ENCODE measurements at places on chromosomes 11 and 22. TPM values are rescaled to one million over a fixed set of nuclear protein-coding genes. Genes with fewer than 3 reads are reported as not detected.
A peak's percentile ranks its signal among the peaks of the same experiment; 100 is the strongest.

DNA sequence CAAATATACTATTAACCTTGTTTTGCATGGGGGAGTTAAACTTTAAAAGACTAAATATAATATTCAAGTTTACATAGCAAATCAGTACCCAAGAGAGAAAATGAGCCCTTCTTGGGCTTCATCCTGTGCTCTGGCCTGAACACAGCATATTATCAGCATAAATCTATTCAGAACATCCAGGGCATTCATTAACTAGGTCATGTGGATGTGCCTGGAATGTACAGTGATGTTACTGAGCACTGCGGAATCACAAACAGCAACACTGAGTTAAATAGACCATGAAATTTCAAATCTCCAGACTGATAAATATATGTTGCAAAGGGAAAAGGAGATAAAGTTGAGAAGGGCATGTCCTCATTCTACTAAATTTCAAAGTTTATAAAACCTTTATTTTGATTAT, 426.4 kb downstream of the AASDHPPT start:
- no peaks in the 10 kb centered on the region for H3K4me1 ChIP-seq
- no peak overlapping the region for H3K4me3 ChIP-seq
- H3K27ac ChIP-seq: no peak overlapping the region
- H3K27me3 ChIP-seq: no peaks in the 10 kb centered on the region

DNA sequence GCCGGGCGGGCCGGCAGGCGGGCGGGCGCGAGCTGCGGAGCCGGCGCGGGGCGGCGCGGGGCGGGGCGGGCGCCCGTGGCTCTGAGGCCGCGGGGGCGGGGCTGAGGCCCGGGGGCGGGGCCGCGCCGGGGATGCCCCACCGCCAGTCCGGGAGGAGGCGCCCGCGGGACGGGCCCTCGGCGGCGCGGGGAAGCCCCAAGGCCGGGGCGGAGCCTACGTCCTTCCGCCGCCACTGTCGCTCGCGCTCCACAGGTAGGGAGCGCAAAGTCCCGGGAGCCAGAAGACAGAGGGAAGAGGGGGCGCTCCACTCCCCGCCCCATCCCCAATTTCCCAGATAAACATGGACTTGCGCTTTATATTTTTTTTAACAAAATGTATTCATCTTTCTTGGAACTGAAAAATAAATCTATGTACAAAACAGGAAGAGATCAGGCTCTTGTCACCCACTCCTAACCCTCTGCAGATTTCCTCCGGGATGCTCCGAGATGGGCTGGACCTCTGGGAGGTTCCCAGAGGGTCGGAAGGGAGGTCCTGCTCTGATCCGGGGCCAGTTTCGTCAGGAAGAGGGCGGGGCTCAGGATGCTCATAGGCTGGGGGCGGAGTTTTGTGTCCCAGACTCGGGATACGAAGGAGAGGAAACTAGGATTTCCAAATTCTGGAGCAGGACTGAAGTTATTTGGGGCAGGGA, at the start of gene MAP4K2:
MAP4K2 (minus strand) TSS at position 57 of the 688 bp plus-strand sequence. CDS start 65 bp downstream, outside the sequence.
- H3K27me3 ChIP-seq: no peaks in the 10 kb centered on the region
- no peaks in the 10 kb centered on the region for H3K4me1 ChIP-seq
- peak within 1 kb of the TSS; percentile 68 for H3K4me3 ChIP-seq
- H3K36me3 ChIP-seq: peaks cover 13% of the 10 kb centered on the region

The ABCG4 gene
- total RNA-seq: 1.4 TPM

- no peaks in the 10 kb centered on the region for H3K27me3 ChIP-seq
- H3K4me1 ChIP-seq: peaks cover 6% of the 10 kb centered on the region
- H3K36me3 ChIP-seq: no peaks in the 10 kb centered on the region
- no peak overlapping the region for H3K27ac ChIP-seq
Measured at GRCh38 chr11:33656768-33657167, 43.9 kb downstream of the C11orf91 start.

The PTGDR2 gene
- total RNA-seq: 1.3 TPM

The BATF2 gene
- 1.6 TPM for total RNA-seq

The ARHGEF12 gene
- 87.2 TPM for total RNA-seq

DNA sequence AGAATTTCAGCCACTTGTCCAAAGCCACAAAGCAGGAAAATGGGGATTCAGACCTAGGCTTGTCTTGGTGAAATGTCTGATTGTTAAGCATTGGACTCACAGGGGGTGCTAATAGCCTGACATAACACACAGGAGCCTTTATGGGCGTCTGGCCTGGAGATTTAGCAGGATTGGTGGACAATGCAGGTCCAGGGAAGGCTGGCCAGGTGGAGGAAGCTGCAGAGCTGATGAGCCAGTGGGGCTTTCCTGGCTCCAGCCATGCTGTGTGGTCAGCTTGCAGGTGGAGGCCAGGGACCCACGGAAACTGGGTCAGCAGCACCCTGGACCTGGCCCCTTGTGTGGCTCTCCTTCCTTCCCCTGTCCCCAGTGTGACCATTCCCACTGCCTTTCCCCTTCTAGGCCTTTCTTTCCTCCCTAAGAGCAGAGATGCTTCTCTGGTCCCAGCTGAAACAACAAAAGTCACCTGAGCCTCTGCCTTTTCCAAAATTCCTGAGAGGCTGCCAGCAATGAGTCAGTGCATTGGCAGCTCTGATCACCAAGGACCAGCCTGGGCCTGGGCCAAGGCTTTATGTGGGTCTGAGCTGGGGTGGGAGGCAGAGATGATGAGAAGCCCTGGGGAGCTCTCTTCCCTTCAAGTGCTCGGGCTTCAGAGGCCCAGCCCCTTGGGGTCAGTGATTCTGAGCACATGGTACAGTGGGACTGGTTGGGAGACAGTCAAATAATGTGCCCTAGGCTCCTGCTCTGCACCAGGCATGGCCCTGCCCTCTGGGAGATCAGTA, 85.2 kb downstream of the CCDC81 start:
- no peaks in the 10 kb centered on the region for H3K36me3 ChIP-seq
- DNase-seq: no peak
- H3K27ac ChIP-seq: peak overlapping the region; percentile 69
- H3K4me3 ChIP-seq: no peak overlapping the region
- peaks cover 37% of the 10 kb centered on the region for H3K4me1 ChIP-seq
- no peaks in the 10 kb centered on the region for H3K27me3 ChIP-seq

GRCh38 chr11:18802381-18803257, 11.0 kb upstream of the PTPN5 start:
- H3K27me3 ChIP-seq: no peaks in the 10 kb centered on the region
- no peak for DNase-seq
- H3K4me3 ChIP-seq: no peak overlapping the region
- H3K36me3 ChIP-seq: no peaks in the 10 kb centered on the region
- no peaks in the 10 kb centered on the region for H3K4me1 ChIP-seq
- H3K27ac ChIP-seq: no peak overlapping the region

GRCh38 chr11:131674051-131674755, 303.8 kb downstream of the NTM start:
- no peak overlapping the region for H3K4me3 ChIP-seq
- H3K36me3 ChIP-seq: no peaks in the 10 kb centered on the region
- H3K27me3 ChIP-seq: no peaks in the 10 kb centered on the region

- H3K36me3 ChIP-seq: peaks cover 41% of the 10 kb centered on the region
- no peak overlapping the region for H3K4me3 ChIP-seq
- peak overlapping the region; percentile 87 for H3K27ac ChIP-seq
- no peaks in the 10 kb centered on the region for H3K4me1 ChIP-seq
Measured at GRCh38 chr22:17906978-17907747, 117.2 kb downstream of the MICAL3 start.

DNA sequence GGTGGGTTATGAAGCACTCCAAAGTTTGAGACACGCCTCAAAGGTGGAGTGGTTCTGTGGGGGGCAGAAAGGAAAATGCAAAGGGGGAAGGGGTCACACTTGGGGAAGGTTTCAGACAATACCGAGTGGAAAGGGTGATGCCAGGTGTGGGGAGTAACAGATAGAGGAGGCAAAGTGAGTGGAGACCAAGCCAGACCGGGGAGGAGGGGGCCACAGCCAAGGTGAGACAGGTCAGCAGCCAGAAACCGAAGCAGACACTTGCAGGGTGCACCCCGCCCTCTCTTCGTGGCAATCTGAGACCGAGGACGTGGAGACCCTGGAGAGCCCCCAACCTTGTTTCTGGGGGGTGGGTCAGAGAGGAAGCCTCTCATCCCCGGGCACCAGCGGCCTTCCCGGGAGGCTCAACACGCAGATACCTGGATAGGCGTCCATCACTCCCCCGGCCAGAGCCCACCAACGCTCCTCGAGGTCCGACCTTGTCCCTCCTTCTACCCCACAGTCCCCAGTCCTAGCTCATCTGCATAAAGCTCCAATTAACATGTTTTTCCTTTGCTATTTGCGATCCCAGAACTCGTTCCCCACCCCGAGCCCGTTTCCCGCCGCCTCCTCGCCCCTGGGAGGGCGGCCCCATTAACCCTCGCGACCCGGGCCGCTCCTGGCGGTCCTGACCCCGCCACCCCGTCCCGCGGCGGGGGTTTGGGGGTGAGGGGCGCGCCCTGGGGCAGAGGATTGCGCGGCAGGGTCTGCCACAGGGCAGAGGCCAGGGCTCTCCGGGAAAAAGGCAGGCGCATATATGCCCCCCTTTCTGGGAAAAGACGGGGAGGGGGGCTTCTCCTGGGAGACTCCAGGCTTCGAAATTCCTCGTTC, 21.8 kb downstream of the RTN4RL2 start:
- peak overlapping the region; percentile 43 for H3K4me3 ChIP-seq
- peaks cover 19% of the 10 kb centered on the region for H3K36me3 ChIP-seq
- no peak for DNase-seq
- peaks cover 7% of the 10 kb centered on the region for H3K27me3 ChIP-seq

GRCh38 chr11:46710821-46711269, 8.2 kb upstream of the F2 start:
- peak overlapping the region; percentile 94 for H3K27ac ChIP-seq
- H3K4me1 ChIP-seq: peaks cover 12% of the 10 kb centered on the region
- no peak overlapping the region for H3K4me3 ChIP-seq
- H3K36me3 ChIP-seq: peaks cover 18% of the 10 kb centered on the region

The MRGPRF gene
- total RNA-seq: 17.6 TPM

GRCh38 chr11:124090996-124091395, 24.3 kb upstream of the VWA5A start:
- no peak overlapping the region for H3K4me3 ChIP-seq
- H3K27me3 ChIP-seq: no peaks in the 10 kb centered on the region
- no peaks in the 10 kb centered on the region for H3K36me3 ChIP-seq
- no peak for DNase-seq

- no peaks in the 10 kb centered on the region for H3K27me3 ChIP-seq
- H3K27ac ChIP-seq: no peak overlapping the region
- H3K4me1 ChIP-seq: no peaks in the 10 kb centered on the region
- peak; percentile 57 for DNase-seq
- H3K36me3 ChIP-seq: no peaks in the 10 kb centered on the region
Measured at GRCh38 chr11:45028911-45029682, 78.4 kb upstream of the TP53I11 start.
